ENCODE measurements at places on chromosomes 4 and X.

- peak; percentile 75 for DNase-seq
These were observed 1.4 kb downstream of the TMA16 start for GRCh38 chr4:163495900-163496299.

DNA sequence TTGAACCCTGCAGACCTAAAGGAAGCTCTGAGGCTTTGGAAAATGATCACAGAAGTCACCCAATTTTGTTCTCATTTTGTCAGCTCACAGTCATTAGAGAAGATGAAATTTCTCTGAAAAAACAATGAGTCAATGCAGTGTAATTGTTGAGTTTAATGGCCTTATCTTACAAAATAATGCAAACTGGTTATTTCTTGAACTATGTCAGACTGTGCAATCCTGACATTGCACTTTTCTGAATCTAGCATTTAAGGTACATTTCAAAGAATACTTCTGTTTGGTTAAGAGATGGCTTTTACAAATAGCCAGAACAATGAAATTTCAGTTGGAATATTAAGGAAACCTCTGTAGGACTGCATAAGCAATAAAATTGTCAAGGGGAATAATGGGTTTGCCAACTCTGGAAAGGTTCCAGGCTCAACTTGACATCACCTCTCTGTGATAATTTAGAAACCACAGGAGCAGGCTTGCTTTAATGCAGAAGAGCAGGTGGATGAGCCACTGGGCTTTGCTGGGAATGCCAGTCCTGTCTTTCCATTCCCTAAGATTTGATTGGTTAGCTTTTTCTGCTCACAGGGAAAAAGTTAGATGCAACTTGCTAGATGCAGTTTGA, 222.8 kb downstream of the FRMPD4 start:
- DNase-seq = no peak

- peak; percentile 83 for DNase-seq
These were observed 42.7 kb upstream of the RASSF6 start for GRCh38 chr4:73662709-73663546.

DNA sequence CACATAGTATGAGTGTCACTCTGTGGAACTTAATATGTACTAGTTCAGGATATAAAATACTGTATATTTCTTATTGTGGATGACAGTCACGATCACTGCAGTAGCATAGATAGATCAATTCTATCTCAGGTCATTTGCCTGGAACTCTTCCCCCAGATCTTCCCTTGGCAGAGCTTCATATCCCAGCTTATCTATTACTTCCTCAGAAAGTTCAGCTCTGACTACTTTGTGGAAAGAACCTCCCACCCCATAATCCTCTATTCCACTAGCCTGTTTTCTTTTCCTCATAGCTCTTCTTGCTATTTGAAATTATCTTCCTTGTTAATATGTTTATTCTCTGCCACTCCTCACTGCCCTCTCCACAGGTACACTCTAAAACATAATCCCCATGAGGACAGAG, 10.9 kb downstream of the FAM241A start:
- no peak for DNase-seq

DNA sequence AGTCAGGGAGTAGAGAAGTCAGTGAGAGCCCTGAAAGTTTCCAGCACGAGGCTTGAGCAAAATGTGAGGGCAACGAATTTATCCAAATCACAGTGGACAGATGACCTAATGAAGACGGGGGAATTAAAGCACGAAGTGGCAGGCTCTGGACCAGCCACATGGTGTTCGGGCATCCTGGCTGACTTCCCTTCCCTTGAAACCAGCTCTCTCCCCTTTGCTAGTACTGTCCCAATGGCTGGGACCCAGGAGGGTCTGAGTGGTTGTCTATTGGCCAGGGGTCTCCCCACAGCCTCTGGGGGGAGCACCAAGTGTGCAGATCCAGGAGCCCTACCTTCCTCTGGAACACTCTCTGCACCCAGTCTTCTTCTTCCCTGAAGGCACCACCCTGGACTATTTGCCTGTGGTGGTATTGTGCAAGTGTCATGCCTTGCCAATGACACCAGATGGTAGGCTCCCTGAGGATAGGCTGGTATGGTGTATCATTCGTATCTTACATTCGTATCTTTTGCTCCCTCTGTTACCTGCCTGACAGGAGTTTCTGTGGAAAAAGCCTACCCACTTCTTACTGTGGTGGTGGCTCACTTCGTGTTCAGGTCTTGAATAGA, 2.1 kb downstream of the APLN start:
- no peak for DNase-seq

- DNase-seq = no peak
These were observed 77.6 kb upstream of the FRMPD4 start for GRCh38 chrX:12060489-12061260.

DNA sequence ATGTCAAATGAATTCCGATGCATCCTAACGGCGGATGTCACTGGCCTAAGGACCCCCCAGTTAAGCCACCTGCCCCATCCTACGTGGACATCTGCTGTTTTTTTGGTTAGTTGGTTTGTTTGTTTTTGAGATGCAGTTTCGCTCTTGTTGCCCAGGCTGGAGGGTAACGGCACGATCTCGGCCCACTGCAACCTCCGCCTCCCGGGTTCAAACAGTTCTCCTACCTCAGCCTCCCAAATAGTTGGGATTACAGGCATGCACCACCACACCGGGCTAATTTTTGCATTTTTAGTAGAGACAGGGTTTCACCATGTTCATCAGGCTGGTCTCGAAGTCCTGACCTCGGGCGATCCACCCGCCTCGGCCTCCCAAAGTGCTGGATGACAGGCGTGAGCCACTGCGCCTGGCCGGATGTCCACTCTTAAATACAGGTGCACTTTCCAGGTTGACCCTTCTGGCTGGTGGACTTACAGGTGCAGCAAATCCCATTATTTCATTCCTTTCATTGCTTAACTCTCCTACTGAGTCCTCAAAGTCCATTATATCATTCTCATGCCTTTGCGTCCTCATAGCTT, 206.2 kb downstream of the CRLF2 start:
- no peak for DNase-seq

- peak; percentile 42 for DNase-seq
These were observed 23.5 kb downstream of the INTS6L start for GRCh38 chrX:135543924-135544323.

DNA sequence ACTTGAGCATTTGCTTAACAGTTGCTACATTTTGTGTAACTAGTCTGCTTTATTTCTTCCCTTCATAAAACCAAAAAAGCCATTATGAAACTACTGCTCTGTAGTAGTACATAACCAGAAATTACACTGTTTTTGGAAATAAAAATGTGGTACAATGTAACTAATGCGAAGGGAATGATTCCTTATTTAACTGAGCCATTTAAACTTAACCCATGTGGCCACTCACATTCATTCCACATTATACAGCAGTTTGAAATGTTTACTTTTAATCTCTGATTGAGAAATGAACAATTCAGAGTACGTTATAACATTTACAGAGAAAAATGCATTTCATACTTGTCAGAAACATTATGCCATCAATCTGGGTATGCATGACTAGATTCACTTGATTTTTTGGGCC, 94.2 kb downstream of the NYX start:
- no peak for DNase-seq

GRCh38 chr4:141810038-141810711, 173.8 kb downstream of the IL15 start:
- DNase-seq = no peak

GRCh38 chr4:36303426-36304137, 22.2 kb downstream of the DTHD1 start:
- DNase-seq = peak; percentile 39

- DNase-seq = peak; percentile 63
These were observed 5.6 kb downstream of the LARP7 start for GRCh38 chr4:112642526-112642925.

- DNase-seq = no peak
These were observed 851.7 kb upstream of the PCDH10 start for GRCh38 chr4:132297346-132297745.
